ENCODE measurements at places on chromosomes 1 and 21.

DNA sequence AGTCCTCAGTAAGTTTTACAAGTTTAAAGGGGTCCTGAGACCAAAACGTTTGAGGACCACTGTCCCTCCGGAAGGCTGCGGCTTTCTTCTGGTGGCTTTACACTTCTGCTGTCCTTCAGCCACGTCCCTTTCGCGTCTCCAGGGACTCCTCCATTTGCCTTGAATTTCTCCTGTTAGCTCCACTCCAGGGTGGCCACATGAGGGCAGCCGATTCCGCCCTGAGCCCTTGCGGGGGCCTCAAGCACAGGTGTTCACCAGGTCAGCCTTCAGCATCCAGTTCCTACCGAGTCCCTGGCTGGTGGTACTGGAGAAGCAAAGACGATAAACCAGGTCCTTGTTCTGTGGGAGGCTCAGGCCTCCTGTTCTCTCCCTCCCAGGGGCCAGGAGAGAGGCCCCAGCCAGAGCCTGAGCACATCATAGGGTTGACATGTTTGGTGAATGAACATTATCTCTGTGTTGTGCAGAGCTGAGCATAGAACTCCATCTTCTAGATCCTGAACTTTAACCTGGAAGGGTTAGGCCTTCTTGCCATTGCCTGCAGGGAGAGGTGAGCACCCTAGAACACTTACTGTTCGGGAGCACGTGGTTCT lies 27.4 kb upstream of the COQ8A start:
- no peak for DNase-seq

GRCh38 chr1:228321435-228321834 lies 85.2 kb downstream of the TRIM11 start:
- no peak for DNase-seq

DNA sequence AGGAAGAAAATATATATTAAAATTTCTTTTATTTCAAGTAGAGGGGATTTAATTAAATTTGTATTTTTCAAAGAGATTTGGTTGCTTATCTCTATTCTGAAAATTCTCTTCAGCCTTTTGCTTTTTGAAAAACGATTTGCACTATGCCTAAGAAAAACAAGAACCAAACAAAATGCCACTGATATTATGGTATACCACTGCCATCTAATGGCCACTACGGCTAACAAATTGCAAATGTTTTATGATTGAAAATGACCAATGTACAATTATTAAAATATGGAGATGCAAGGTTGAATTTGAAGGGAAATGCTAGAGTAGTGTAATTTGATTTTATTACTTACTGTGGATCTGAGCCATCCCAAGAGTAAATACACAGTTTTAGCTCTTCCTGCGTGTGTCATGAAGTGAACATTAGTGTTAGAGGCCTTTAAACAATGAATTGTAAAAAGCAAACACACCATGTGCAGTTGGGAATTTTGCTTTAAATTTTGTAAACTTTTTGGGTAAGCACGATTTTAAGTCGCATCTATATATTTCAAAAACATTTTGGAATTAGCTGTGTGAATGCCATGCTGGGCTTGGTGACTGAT lies 137.4 kb upstream of the USP25 start:
- no peak for DNase-seq

GRCh38 chr1:214979191-214979590 lies 103.3 kb upstream of the KCNK2 start:
- no peak for DNase-seq

DNA sequence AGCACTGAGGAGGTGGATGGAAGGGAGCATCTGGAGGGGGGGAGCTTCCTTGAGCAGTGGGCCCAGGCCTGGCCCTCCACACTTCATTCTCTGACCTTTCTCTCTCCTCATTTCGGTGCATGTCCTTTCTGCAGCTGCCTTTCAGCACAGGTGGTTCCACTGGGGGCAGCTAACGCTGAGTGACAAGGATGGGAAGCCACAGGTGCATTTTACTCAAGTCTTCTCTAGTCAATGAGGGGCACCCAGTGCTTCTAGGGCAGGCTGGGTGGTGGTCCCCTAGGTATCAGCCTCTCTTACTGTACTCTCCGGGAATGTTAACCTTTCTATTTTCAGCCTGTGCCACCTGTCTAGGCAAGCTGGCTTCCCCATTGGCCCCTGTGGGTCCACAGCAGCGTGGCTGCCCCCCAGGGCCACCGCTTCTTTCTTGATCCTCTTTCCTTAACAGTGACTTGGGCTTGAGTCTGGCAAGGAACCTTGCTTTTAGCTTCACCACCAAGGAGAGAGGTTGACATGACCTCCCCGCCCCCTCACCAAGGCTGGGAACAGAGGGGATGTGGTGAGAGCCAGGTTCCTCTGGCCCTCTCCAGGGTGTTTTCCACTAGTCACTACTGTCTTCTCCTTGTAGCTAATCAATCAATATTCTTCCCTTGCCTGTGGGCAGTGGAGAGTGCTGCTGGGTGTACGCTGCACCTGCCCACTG lies 43.2 kb downstream of the YARS1 start:
- no peak for DNase-seq

DNA sequence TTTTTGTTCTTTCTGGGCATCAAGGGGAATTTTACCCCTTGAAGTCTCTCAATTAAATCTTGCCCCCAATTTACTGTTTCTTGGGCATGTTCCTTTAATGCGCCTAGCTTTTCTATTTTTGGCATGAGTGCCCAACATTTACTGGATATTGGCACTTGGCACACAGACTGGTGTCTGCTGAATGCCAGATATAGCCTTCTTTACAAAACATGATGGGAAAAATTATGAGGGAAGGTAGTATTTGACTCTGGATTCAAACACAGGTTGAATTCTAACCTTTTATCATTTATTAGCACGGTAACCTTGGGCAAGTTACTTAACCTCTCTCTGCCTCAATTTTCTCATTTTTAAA lies 88.3 kb upstream of the GPR52 start:
- no peak for DNase-seq

DNA sequence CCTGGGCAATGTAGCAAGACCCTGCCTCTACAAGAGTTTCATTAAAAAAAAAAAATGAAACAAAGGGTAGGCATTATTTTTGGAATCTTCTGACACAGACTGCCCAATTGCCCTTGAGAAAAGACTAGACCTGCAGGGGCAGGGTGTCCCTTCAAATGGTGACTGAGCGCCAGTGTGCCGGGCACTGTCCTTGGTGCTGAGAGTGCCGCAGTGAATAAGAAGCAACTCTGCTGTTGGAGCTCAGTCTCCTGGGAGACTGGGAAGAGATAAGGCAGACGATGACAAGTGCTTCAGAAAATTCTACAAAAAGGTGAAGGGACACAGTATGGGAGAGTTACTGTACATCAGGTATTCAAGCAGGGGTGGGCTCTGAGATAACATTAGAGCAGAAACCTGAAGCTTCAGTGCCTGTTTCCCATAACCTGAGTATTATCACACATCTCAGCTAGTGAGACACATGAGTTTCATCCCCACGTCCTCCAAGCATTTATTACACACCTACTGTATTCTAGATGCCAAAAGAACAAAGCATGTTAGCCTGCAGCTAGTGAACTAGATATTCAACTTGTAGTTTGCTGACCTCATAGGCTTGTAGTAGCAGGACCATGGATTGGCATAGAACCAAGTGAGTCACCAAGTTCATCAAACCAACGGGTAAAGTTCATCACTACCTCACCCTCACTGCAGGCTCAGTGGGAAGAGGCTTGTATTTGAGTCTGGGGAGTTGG lies 18.4 kb upstream of the RPL11 start:
- no peak for DNase-seq

- no peak for DNase-seq
These were observed 21.2 kb downstream of the PTPN22 start for GRCh38 chr1:113850127-113850796.

GRCh38 chr1:227568593-227568992 lies 5.2 kb downstream of the ZNF678 start:
- DNase-seq, result no peak

DNA sequence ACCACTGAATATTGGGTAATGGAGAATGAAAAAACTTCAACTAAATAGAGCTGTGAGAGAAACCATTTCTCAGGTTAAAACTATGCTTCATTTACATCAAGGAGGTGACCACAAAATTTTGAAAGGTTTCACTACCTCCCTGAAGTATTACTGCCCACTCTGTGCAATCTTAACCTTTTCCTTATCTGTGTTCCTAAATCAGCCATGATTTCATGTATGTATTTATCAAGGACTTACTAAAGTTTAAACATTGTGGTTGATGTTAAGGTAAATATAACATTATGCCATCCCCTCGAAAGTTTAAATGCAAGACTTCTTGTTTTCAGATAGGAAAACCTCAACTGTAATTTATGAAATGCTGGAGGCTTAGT lies 84.4 kb downstream of the CLEC20A start:
- no peak for DNase-seq
